ENCODE measurements at places on chromosomes 5 and 9.

- H3K27ac ChIP-seq, result peak overlapping the region; percentile 85
- no peaks in the 10 kb centered on the region for H3K27me3 ChIP-seq
- peaks cover 54% of the 10 kb centered on the region for H3K4me1 ChIP-seq
- DNase-seq, result no peak
- H3K36me3 ChIP-seq, result no peaks in the 10 kb centered on the region
Measured at GRCh38 chr9:6782981-6783380, 25.2 kb downstream of the KDM4C start.

DNA sequence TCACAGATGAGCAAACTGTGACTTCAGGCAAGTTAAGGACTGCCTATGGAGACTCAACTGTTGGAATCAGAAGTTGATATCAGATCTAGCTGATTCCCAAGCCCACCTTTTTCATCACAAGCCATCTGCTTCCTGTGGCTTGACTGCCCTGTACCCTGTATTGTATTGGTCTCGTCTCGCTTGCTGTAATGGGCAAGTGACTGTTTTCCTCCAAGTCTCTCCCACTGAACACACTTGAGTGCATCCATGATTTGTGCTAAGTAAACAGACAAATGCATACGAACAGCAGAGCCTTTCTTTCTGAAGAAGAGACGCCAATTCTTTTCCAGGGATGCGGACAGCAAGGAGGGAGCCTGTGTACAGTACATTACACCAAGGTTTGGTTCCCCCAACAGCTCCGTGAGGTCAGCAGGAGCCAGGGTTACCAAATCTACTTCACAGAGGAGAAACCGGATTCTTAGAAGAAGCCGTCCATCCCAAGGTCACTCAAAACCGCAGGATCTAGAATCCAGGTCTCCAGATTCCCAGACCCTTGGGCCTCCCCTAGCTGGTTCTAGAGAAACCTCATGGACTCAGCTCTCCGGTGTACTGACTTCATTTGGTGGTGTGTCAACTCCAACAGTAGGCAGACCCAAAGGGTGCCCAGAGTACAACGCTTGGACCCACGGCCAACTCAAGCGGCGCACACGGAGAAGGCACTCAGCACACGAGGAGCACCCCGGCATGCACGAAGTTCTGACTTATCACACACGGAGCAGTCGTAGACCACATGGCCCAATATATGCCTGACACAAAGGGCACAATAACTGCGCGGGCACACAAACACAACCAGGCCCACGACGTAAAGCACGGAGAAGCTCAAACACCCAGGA, 1.1 kb downstream of the BAG1 start:
- peak overlapping the region; percentile 97 for H3K4me3 ChIP-seq
- H3K27me3 ChIP-seq, result no peaks in the 10 kb centered on the region
- H3K4me1 ChIP-seq, result peaks cover 39% of the 10 kb centered on the region
- peak overlapping the region; percentile 97 for H3K27ac ChIP-seq
- no peak for DNase-seq

DNA sequence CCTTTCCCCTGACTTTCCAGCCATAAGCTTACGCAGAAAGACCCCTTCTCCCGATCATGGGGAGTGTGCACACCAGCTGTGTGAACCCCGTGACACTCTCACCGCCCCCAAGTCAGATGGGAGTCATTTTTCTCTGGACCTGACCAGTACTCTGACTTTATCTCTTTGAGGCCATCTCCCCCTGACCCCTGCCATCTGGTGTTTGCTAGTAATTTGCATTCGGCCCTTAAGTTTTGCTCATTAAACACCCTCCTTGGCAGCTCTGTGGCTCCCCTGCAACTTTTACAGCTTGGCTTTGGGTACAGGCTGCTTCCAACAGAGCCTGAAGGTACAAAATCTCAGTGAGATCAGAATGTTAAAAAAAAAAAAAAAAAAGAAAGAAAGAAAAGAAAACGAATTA, 43.9 kb downstream of the PDZD2 start:
- H3K36me3 ChIP-seq, result no peaks in the 10 kb centered on the region
- H3K4me3 ChIP-seq, result no peak overlapping the region
- no peak overlapping the region for H3K27ac ChIP-seq
- H3K4me1 ChIP-seq, result no peaks in the 10 kb centered on the region

GRCh38 chr9:121298016-121298538, 30.1 kb downstream of the GSN start:
- peaks cover 16% of the 10 kb centered on the region for H3K4me1 ChIP-seq
- H3K27ac ChIP-seq, result peak overlapping the region; percentile 45
- peaks cover 28% of the 10 kb centered on the region for H3K27me3 ChIP-seq
- H3K36me3 ChIP-seq, result peaks cover 11% of the 10 kb centered on the region
- H3K4me3 ChIP-seq, result peak overlapping the region; percentile 75

DNA sequence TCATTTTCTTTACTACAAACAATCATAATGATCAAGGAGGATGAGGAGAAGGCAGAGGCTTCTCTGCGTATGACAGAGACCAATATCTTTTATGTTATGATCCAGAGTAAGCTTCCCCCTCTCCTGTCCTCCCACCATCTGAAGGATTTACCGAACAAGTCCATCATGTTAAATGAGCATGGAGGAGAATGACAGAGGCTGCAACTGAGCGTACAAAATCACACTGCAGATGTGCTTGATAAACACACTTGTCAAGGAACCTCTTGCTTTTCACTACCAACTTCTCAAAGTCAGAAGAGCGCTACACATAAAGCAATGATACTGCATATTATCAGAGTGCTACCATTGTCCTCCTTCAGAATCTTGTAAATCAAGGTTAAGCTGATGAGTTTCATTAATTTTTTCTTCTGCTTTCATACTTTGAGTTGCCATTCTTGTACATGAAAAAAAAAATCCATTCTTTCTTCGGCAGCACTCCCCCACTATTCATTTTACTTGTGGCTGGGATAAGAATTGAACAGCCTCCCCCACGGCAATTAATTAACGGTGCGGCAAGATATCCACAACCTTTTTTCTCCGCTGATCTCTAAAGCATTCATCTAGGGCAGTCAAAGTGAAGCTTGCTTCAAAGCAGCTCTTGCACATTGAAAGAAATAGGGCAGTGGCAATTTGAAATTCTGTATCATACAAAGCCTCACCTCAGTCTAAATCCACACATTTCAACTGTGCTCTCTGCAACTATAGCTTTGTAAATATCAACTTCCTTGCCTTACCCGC, 673.9 kb upstream of the DMAC1 start:
- H3K4me3 ChIP-seq, result no peak overlapping the region
- peaks cover under 1% of the 10 kb centered on the region for H3K4me1 ChIP-seq
- H3K36me3 ChIP-seq, result no peaks in the 10 kb centered on the region
- no peak overlapping the region for H3K27ac ChIP-seq

GRCh38 chr9:8366161-8366926, 566.8 kb upstream of the DMAC1 start:
- H3K4me3 ChIP-seq, result no peak overlapping the region
- no peaks in the 10 kb centered on the region for H3K4me1 ChIP-seq
- H3K27me3 ChIP-seq, result no peaks in the 10 kb centered on the region
- no peak overlapping the region for H3K27ac ChIP-seq

GRCh38 chr5:110386782-110387181, 339.7 kb downstream of the TMEM232 start:
- H3K4me3 ChIP-seq, result no peak overlapping the region
- no peak for DNase-seq
- H3K27ac ChIP-seq, result no peak overlapping the region

- H3K27me3 ChIP-seq, result no peaks in the 10 kb centered on the region
- no peaks in the 10 kb centered on the region for H3K36me3 ChIP-seq
- no peak overlapping the region for H3K4me3 ChIP-seq
- H3K4me1 ChIP-seq, result no peaks in the 10 kb centered on the region
Measured at GRCh38 chr9:16825331-16825725, 45.1 kb downstream of the BNC2 start.

- H3K4me3 ChIP-seq, result peak overlapping the region; percentile 78
- H3K27me3 ChIP-seq, result peaks cover 65% of the 10 kb centered on the region
- H3K27ac ChIP-seq, result peak overlapping the region; percentile 79
Measured at GRCh38 chr5:181173027-181173419, 25.6 kb downstream of the OR2V2 start.

DNA sequence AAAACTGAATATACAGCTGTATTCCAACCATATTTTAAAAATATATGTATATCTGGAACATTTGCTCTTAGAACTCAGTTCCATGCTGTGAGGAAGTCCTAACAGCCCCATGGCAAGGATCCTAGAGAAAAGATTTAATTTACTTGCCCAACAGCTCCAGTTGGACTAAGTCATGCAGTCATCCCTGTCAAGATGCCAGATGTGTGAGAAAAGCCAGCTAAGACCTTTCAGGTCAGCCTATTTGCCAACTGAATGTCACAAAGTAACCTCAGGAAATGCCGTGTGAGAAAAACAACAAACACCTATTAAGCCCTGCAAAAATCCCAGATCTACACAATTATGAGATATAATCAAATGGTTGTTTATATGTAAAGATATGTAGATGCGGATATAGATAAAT, 416.3 kb downstream of the NR2F1-AS1 start:
- H3K27me3 ChIP-seq, result no peaks in the 10 kb centered on the region
- no peaks in the 10 kb centered on the region for H3K4me1 ChIP-seq
- DNase-seq, result no peak
- no peak overlapping the region for H3K27ac ChIP-seq
- H3K4me3 ChIP-seq, result no peak overlapping the region

GRCh38 chr9:35859990-35860339, 10.2 kb downstream of the OR13J1 start:
- no peak overlapping the region for H3K4me3 ChIP-seq
- H3K27me3 ChIP-seq, result peaks cover 45% of the 10 kb centered on the region

GRCh38 chr9:105064248-105065097, 136.5 kb upstream of the ABCA1 start:
- no peaks in the 10 kb centered on the region for H3K36me3 ChIP-seq
- no peak for DNase-seq
- H3K4me3 ChIP-seq, result no peak overlapping the region
- H3K4me1 ChIP-seq, result peaks cover 11% of the 10 kb centered on the region

GRCh38 chr5:116011046-116011445, 21.2 kb upstream of the ARL14EPL start:
- no peaks in the 10 kb centered on the region for H3K4me1 ChIP-seq
- no peaks in the 10 kb centered on the region for H3K36me3 ChIP-seq
- peaks cover 13% of the 10 kb centered on the region for H3K27me3 ChIP-seq
- no peak overlapping the region for H3K27ac ChIP-seq
- H3K4me3 ChIP-seq, result no peak overlapping the region

- no peaks in the 10 kb centered on the region for H3K4me1 ChIP-seq
- H3K27me3 ChIP-seq, result peaks cover 5% of the 10 kb centered on the region
- H3K36me3 ChIP-seq, result no peaks in the 10 kb centered on the region
- DNase-seq, result no peak
Measured at GRCh38 chr5:155768332-155768731, 558.6 kb upstream of the SGCD start.

DNA sequence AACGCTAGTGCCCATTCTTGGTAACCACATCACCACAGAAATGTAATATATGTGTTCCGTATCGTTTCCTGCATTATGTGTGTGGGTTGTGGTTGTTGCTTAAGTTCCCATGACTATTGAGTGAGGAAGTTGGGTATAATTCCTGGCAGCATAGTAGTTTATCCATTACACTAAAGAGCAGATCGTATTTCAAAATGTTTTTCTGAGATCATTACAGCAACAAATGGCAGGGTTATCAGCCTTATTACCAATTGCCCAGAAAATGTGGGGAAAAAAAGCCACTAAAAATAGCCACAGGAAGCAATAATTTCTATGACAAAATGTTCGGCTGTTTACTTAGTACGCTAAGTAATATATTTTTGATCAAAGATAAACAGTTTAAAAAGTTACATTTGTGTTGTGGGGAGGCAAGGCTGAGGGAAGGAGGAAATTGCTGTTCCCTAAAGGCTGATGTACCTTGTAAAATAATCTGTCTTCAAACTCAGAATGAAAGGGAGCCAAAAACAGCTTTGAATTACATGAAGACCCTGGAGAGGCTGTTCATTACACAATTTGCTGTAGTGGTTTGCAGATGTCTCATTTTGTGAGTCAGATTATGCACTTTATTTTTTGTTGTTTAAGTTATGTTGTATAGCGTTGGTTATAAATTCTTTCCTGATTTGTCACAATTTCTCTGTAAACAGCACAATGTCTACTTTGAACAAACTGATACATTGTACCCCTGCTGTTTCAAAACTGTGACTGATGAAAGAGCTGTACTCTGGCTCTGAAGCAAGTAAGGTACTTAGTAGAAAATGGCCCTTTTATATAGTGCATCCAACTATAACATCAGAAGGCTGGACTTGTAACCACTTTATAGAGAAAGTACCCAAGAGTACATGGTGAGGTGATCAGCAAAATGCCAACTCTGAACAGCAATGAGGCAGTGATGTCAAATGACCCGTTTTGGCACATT, 1028.5 kb downstream of the NR2F1-AS1 start:
- H3K27me3 ChIP-seq, result no peaks in the 10 kb centered on the region
- DNase-seq, result no peak
- no peak overlapping the region for H3K27ac ChIP-seq
- no peaks in the 10 kb centered on the region for H3K36me3 ChIP-seq

DNA sequence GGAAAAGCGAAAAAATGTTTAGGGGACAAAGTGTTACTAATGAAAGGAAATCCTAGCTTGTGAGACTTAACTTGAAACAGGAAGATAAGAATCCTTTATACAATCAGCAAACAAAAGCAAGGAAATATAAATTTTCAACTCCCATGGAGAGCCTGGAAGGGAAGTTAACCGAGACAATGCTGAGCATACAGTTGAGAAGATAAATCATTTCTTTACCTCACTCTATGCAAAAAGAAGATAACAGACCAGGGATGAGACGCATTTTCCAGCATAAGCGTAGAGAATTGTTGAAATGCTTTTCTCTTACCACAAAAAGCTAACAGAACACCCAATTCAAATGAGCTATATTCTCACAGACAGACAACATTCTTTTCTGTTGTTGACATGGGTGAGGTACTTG, 309.6 kb downstream of the CWC27 start:
- no peak overlapping the region for H3K4me3 ChIP-seq
- H3K36me3 ChIP-seq, result no peaks in the 10 kb centered on the region
- H3K4me1 ChIP-seq, result peaks cover 9% of the 10 kb centered on the region
- H3K27me3 ChIP-seq, result peaks cover 7% of the 10 kb centered on the region

- H3K27me3 ChIP-seq, result no peaks in the 10 kb centered on the region
- DNase-seq, result no peak
- H3K4me1 ChIP-seq, result peaks cover 44% of the 10 kb centered on the region
Measured at GRCh38 chr5:56737002-56737621, 78.2 kb upstream of the MAP3K1 start.

- no peak overlapping the region for H3K27ac ChIP-seq
- DNase-seq, result no peak
- H3K4me3 ChIP-seq, result no peak overlapping the region
- H3K27me3 ChIP-seq, result no peaks in the 10 kb centered on the region
- no peaks in the 10 kb centered on the region for H3K36me3 ChIP-seq
Measured at GRCh38 chr5:35815089-35815936, 41.4 kb upstream of the IL7R start.

GRCh38 chr5:139140591-139141071, 57.5 kb downstream of the SIL1 start:
- H3K4me1 ChIP-seq, result peaks cover 16% of the 10 kb centered on the region
- H3K27me3 ChIP-seq, result no peaks in the 10 kb centered on the region
- peaks cover 5% of the 10 kb centered on the region for H3K36me3 ChIP-seq
- no peak overlapping the region for H3K27ac ChIP-seq
- H3K4me3 ChIP-seq, result no peak overlapping the region
- DNase-seq, result no peak

Measured in T-helper 17 cell (primary cell).